Stimulated activated CD8-positive, alpha-beta memory T cell treated with anti-CD3 and anti-CD28 coated beads, Interleukin-4, amount 100 ng/mL, for 1 hour (primary cell): ENCODE measurements at places on chromosomes 1 and 21.

DNA sequence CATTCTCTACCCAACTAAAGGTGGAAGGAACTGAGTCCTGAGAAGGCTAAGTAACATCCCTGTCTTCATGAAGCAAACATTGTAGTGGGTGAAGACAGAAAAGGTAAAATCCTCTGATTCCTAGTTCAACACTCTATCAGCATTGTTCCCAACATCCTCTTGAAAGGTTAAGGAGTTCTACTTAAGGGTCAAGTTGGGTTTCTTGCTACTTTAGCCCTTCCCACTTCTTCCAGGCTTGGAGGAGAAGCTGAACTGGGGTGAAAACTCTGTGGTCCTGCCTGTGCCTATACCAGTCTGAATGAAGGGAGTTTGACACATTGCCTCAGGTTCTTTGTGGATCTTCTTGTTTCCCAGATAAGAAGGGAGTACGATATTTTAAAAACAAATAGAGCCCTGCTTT is 54.1 kb downstream of the ATP2B4 start:
- DNase-seq: no peak

DNA sequence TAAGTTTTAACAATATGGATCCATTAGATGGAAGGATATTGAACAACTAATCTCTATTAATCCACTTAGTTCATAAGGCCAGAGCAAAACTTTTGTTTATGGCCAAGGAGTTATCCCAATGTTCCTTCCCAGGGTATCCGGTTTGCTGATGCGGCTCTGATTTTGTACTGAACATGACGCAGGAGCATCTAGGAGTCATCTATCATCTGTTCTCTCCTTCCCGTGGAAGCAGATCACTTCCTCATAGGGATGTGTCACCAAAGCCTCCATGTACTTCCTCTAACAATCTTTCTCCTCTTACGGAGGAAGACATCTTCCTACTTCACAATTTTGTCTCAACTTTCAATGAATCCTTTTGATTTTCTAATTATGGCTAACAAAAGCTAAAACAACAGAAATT is 206.6 kb downstream of the APP start:
- DNase-seq: no peak

- DNase-seq: no peak
These were observed 726 bp downstream of the TMEM54 start for GRCh38 chr1:32900371-32900955.

- DNase-seq: no peak
These were observed 6.9 kb downstream of the PTPRF start for GRCh38 chr1:43537423-43538142.

DNA sequence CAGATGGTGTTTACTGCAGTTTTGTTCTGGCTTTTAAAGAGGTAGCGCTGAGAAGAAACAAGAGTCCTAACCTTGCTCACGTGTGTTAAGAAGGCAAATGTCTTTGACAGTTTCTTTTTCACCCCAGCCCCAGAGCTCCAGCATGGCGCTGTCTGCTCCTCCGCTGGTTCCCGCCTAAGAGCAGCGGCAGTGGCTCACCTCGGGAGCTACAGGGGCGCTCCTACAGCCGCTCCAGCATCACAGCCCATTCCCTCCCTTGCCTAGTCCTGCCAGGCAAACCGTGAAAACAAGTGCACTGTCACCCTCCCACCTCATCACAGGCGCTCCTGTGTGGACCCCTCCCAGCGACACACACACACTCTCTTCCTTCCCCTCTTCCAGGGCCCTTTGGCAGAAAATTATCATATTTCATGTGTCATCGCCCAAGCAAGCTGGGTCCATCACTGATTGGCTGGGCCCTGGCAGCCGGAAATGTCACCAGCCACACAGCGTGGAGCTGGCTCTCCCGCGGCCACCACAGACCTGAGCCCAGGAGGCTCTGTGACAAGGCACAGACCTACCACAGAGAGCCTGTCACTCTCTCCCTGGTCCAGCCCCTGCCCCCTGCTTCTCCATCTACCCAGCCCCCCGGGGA is 1.2 kb upstream of the HIVEP3 start:
- DNase-seq: peak; percentile 46

DNA sequence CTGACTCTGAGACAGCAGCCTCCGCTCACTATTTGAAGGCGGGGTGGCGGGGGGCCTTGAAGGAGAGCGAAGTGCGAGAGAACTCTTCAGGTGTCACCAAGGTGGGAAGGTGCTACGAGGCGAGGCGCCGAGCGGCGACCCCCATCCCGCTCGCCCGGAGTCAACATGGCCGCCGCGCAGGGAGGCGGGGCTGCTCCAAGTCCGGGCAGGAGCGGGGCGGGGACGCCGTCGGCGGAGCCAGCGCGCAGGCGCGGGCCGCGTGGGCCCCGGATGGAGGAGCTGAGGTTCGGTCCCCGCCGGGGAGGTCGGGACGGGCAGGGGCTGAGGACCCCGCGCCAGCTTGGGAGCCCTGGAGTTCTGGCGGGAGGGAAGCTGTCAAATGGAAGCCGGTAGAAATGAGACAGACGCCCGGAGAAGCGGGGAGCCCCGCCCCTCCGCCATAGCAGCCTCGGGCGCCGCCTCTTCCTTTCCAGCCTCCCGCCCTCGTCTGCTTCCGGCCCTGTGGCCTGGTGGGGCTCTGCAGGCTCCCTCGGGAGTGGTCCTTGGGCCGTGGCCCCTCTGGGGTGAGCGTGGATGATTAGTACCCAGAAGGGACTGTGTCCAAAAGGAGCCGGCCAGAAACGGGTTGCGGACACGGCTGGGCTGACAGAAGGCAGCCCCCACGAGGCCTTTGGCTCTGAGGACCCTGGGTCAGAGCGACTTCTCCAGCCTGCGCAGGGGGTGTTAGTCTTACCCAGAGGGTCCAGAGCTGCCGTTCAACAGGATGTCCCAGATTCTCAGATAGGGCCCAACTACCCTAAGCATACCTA is at the start of gene PIGV:
Gene PIGV, plus strand, starts transcription at position 245 of the 809 bp plus-strand sequence. CDS start 2,866 bp downstream, outside the sequence.
- peak; percentile 77 for DNase-seq

- no peak for DNase-seq
These were observed 176.4 kb upstream of the KLHDC7A start for GRCh38 chr1:18304151-18304869.

DNA sequence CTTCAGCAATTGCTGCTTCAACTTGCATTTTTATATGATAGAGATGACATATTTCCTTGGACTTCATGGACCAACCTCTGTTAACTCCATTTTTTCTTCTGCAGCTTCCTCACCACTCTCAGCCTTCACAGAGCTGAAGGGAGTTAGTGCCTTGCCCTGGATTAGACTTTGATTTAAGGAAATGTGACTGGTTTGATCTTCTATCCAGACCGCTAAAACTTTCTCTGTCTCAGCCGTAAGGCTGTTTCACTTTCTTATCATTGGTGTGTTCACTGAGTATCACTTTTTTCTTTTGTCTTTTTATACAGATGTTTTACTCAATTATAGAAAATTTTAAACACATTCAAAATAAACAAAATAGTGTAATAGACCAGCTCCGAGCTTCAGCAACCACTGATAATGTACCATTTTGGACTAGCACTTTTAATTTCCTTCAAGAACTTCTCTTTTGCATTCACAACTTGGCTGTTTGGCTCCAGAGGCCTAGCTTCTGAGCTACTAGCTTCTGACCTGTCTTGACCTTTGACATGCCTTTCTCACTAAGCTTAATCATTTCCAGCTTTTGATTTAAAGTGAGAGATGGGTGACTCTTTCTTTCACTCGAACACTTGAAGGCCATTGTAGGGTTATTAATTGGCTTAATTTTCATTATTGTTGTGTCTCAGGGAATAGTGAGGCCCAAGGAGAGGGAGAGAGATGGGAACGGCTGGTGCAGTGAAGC is 9.3 kb downstream of the NEK7 start:
- DNase-seq: no peak

DNA sequence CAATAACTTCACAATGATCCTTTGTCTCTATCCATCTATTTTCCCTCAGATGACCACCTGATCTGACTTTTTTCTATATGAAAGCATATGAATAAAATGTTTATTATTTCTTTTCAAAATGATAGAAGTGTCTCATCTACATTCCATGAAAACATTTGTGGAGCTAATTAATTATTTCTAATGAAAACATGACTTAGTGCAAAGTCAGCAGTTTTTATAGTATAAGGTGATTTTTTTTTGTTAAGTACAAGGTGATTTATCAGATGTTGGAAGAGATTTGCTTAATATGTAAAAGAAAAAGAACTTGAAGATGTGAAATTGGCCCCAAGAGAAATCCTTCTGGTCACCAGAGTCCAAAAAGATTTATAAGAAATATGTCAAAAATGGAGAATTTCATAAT is 43.5 kb downstream of the PDPN start:
- no peak for DNase-seq
